Suprapubic skin (tissue), 4 donors: ENCODE measurements at places on chromosomes 16 and 17. TPM values are rescaled to one million over a fixed set of nuclear protein-coding genes. Genes with fewer than 3 reads are reported as not detected.

LRRC37A gene
- total RNA-seq: 9.4 TPM

MFSD11 gene
- 32.3 TPM for total RNA-seq

PRSS8 gene
- total RNA-seq: 118 TPM

TBC1D3G gene
- total RNA-seq: not detected

PPM1E gene
- not detected for total RNA-seq

RCVRN gene
- total RNA-seq: 0.48 TPM

WWP2 gene
- total RNA-seq: 43.0 TPM

FOXC2 gene
- total RNA-seq: not detected

LPCAT2 gene
- 12.1 TPM for total RNA-seq

HOXB3 gene
- total RNA-seq: 3.9 TPM

CSH2 gene
- not detected for total RNA-seq

WSB1 gene
- 206 TPM for total RNA-seq

AURKB gene
- total RNA-seq: 18.2 TPM

CLEC10A gene
- total RNA-seq: 1.6 TPM

GUCY2D gene
- not detected for total RNA-seq

TOP2A gene
- 26.2 TPM for total RNA-seq

PRAC2 gene
- not detected for total RNA-seq

TEX14 gene
- total RNA-seq: 0.32 TPM

TCAP gene
- total RNA-seq: 2.4 TPM
